ENCODE measurements at places on chromosomes 7 and 10.

- DNase-seq = no peak
These were observed 35.5 kb upstream of the IKZF1 start for GRCh38 chr7:50268990-50269389.

GRCh38 chr10:94205396-94205831 is 157.3 kb downstream of the NOC3L start:
- no peak for DNase-seq

- no peak for DNase-seq
These were observed 258.2 kb downstream of the USP6NL start for GRCh38 chr10:11353006-11353896.

DNA sequence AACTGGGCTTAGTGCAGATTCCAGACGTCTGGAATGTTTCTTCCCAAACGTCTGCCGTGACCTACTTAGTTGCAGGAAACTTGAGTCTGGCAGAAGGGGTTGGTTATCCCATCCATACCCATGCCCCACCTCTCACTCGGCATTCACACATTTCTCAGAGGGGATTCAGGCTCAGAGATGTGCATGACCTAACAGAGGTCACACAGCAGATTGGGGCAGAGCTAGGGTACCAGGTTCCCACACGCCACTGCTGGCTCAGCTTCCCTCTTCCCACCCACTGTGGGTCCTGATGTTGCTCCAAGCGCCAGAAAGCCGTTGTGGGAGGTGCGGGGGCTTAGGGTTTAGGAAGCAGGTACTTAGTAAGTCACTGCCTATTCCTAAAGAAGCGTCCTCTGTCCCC is 3.0 kb downstream of the UCMA start:
- no peak for DNase-seq

DNA sequence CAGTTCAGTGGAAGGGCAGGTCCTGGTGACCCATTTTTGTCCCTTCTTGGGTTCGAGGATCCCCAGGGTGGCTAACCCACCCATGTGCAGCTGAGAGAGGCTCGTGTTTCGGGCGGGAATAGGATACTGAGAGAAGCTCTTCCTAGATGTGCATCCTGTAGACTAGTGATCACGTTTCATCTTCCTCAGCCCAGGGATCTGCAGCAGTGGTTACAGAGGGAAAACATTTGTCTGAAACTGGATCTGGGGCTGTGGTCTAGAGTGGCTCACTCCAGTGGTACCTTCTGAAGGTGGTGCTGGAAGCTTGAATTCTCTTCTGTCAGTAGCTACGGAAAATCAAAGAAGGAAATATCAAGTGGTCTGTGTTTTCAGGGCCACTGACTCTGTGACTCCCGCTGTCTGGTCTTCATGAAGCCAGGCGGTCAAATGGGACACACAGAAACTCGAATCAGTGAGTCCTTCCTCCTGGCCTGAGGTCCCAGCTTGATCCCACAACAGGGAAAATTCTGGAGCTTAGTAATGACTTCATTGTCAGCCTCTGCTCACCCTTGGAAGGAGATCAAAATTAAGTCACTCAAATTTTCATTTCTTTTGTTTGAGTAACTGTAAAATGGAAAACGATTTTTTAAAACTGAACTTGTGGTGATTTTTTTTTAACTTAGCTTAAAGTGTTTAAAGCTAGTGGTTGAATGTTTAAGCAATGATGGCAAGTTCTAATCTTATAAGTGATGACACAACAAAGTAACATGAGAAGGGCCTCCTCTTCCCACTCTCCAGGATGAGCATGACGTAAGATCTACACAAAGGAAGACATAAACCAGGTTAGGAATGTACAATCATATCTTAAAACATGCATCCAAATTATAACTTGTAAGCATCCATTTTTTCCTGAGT is 469.3 kb upstream of the KLF6 start:
- no peak for DNase-seq

GRCh38 chr10:114038819-114039218 is 4.8 kb upstream of the ADRB1 start:
- no peak for DNase-seq

DNA sequence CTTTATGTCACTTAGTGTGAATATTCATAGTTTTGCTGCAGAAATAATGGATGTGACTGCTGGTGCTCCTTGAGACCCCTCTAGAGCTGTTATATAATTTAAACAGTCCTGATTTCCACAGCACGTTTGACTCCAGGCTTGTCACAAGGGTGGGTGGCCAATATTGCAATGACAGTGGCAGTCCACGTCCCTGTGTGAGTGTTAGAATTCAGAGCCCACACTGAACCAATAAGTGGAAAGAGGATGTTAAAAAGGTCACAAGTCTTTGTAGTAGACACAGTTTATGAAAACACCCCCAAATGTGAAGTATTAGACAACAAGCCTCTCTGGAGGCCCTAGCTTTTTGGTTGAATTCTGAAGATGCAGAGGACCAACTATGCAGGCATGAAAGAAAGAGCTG is 2.0 kb downstream of the PPP1R17 start:
- no peak for DNase-seq

DNA sequence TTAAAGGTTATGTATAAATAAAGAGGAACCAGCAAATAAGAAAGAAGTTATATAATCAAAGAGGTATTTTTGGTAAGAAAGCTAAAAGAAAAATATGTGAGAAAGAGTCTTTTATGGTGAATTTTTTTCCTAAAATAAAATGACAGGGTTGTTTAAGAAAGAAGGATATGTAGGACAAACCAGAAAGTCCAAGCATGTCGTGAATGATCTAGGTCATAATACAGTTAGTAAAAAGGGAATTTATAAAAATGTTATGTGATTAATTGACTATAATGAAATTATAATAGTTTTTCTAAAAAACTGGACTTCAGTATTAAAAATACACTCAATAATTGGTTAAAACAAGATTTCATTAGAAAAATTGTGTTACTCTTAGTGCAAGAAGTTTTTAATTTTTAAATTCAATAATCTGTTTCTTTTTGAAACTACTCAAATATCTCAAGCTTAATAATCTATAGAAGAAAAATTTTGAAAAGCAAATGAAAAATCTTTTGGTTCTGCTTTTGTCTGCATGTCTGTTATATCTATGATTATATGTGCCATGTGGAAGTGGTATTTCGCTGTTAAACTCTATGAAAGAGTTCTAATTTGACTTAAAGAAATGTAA is 23.3 kb downstream of the AVL9 start:
- no peak for DNase-seq

GRCh38 chr10:107767185-107767584 is 602.7 kb upstream of the SORCS1 start:
- no peak for DNase-seq

GRCh38 chr10:78316451-78316931 is 282.8 kb downstream of the RPS24 start:
- DNase-seq = no peak

DNA sequence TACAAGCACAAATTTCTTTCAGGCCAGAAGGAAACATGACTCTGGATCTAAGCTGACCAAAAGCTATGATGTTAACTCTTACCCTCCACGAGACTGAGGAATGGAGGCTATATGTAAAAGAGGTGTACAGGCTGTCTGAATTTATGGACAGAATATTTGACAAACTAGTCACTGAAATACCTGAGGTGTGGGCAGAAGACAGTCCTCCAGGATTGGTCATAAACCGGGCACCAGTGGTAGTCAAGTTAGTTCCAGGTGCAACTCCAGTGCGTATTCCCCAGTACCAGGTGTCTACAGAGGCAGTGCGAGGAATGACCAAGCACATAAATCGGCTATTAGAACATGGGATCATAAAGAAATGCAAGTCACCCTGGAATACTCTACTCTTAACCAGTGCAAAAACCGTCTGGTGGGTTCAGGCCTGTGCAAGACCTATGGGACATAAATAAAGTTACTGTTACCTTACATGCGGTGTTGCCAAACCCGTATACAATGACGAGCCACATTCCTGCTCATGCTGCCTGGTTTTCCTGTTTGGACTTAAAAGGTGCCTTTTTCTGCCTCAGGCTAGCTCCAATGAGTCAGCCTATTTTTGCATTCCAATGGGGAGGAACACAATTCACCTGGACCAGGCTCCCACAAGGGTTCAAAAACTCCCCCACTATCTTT is 6.7 kb upstream of the CYREN start:
- no peak for DNase-seq

GRCh38 chr7:103059471-103059870 is 15.1 kb downstream of the FBXL13 start:
- no peak for DNase-seq

GRCh38 chr10:44510379-44511115 is 125.7 kb upstream of the CXCL12 start:
- DNase-seq = no peak

- no peak for DNase-seq
These were observed 416 bp downstream of the BBS9 start for GRCh38 chr7:33129806-33130153.

GRCh38 chr7:129626896-129627295 is 15.4 kb downstream of the NRF1 start:
- DNase-seq = no peak

DNA sequence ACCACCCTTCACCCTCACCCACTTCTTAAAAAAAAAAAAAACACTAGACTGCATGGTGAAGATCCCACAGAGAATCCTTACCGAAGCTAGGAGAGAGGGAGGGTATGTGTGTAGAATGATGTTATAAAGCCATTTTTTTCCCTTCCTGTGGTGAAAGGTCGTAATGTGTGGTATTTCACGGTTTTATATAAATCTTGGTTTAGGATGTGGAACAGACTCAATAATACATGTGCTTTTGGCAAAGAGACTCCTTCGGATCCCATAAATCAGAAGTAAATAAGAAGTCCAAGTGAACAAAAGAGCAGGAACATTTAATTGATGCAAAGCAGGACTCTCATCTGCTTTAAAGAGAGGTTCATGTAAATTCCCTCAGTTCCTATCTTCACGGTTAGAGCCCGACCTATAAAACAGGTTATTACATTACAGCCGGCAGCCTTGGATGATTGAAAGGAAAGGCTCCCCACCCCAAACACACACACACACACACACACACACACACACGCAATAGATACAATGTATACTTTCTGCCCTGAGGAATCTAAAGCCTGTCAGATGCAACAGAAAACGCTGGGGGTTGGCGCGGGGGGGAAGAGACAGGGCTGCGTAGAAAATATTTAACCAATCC is 8.8 kb downstream of the DLX5 start:
- DNase-seq = no peak

GRCh38 chr10:48926764-48927540 is 12.7 kb downstream of the LRRC18 start:
- DNase-seq = no peak

- DNase-seq = no peak
These were observed 86.0 kb downstream of the CH25H start for GRCh38 chr10:89120931-89121763.

DNA sequence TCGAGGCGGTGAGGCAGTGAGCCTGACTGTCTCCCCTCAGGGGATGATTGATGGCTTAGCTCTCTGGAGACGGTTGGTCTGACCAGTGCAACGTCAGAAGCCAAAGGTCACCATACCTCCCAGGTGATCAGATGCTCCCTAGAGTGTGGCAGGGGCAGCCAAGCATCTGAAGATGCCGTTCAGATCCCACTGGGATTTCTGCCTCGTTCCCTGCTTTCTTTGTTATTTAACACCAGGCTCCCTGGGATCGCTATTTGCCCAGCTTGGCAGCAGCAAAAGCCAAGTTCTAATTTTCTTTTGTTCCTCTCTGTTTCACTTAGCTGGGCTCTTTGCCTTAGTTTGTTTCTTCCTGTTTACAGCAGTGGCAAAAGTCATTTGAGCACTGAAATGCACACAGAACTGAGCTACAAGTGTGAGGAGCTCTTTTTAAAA is 53.5 kb upstream of the SVIL start:
- DNase-seq = no peak

DNA sequence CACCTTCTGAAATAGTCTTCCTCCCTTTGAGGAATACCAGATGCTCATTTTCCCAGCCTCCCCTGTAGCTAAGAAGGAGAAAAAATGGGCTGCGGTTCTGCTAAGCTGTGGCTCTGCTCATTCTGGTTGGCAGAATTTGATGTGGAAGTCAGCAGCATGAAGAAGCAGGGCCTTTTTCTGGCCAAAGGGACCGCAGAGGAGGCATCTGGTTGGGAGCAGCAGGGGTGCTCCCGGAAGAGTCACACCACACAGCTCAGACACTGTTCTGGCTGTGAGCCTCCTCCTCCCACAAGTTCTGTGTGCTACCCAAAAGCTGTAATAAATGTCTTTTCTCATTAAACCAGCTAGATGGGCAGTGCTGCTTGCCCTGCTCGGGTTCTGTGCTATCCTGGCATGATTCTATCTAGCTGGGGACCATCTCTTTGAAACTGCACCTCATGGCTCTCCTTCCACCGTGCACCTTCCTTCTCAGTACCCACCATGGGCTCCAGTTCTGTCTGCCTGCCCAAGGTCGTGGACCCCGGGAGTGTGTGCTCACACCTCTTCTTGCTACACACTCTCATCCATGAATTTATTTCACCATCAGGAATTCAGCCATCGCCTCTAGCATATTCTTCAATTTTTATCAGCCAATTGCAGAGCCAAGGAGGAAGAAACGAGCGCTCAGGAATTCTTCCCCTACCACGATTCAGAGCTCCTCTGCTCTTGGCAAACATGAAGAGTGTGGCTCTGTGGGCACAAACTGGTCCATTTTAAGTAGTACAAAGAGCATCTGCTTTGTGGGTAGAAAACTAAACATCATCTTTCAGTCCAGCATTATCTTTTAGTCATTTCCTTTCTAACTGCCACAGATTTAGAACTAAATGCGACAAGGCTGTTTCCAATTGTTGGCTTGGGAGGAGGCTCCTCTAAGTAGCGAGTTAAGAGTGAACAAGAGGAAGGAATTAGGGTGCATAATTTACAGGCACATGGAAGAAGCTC is 76.9 kb downstream of the FAM171A1 start:
- DNase-seq = no peak

- no peak for DNase-seq
These were observed 57.7 kb downstream of the PRSS58 start for GRCh38 chr7:142200206-142200605.

GRCh38 chr10:48382982-48383381 is 76.5 kb downstream of the MAPK8 start:
- no peak for DNase-seq

DNA sequence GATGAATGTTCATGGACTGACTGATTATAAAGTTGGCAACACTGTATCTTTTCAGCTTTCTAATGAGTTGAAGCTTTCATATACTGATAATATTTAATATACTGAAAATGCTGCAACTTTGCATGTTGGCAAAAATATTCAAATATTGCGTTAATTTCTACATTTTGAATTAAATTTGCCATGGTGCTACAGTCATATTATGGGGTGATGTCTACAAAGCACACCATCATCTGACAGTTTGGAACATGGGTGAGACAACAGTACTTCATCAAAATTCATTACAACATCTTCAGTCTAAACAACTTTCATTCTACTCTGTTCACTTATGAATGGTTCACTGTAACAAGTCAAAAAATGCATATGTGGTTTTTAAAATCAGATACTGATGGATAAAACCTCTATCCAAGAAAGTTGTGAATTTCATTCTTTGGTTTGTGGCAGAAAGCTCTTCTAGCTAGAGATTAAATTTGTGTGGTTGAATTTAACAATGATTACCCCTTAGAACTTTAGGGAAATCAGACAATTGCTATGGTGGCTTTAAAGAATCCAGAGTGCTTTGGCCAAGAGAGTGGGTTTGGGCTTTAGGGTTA is 136.4 kb downstream of the TMEM26 start:
- no peak for DNase-seq

DNA sequence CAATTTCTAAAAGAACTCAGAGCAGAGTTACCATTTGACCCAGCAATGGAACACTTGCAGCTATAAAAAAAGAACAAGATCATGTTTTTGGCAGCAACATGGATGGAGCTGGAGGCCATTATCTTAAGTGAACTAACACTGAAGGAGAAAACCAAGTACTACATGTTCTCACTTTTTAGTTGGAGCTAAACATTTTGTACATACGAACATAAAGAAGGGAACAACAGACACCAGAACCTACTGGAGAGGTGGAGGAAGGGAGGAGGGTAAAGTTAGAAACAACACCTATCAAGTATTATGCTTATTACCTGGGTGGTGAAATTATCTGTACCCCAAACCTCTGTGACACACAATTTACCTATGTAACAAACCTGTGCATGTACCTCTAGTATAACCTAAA is 329.5 kb downstream of the ATRNL1 start:
- no peak for DNase-seq
